HL-60 (cell line): ENCODE measurements at places on chromosomes 7 and 10.

GRCh38 chr10:63481815-63482421 is 16.1 kb upstream of the JMJD1C start:
- DNase-seq, result no peak

- no peak for DNase-seq
These were observed 106.2 kb downstream of the TFEC start for GRCh38 chr7:115924411-115924810.

- no peak for DNase-seq
These were observed 23.0 kb downstream of the GHRHR start for GRCh38 chr7:30986738-30987137.

DNA sequence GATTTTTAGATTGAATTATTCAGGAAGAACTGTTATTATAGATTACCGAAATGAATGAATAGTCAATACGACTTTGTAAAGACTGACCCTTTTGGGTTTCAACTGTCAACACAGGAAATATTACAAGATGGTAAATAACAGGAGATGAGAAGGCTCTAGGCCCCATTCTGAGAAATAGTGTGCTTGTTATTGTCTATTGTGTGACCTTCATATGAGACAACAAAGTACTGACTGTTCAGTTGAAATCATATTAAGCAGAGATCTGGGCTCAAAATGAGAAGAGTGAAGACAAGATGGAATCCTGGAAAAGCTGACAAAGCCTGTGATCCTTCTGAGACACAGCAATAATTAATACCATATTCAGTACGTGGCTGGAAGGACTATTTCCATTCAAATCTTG is 503.8 kb downstream of the INHBA start:
- DNase-seq, result no peak

DNA sequence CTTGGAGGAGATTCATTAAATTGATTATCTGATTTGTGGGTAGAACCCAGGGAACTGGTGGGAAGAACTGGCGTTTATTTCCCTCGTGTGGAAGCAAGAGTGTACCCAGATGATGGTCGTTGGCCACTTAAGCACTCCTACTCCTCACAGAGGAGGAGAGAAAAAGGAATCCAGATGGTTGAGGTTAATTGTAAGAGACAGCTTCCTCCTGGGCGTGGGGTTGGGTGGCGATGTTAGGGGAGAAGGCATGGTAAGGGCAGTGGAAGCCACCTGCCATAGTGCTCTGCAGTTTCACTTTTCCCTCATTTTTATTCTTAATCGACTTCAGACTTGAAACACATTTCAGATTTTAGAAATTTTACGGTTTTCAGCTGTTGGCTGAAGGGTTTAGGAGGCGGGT is 104.1 kb downstream of the DOCK1 start:
- no peak for DNase-seq

DNA sequence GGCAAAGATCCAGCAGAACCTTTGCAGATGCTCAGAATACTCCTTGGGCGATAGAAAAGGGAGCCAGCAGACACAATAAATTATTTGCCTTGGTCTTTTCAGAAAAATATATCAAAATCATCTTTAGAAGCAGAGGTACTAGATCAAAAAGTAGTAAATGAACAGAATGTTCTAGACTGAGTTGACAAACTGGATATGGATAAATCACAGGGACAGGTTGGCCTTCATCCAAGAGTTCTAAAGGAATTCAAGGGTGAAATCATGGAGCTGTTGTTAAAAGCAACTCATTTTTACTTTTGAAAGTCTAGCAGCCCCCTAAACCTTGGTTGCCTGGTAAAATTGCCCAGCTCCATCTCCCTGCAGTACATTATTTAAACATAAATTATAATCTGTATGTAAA is 99.1 kb downstream of the PLCE1 start:
- no peak for DNase-seq

GRCh38 chr10:103917302-103918052 is 507 bp downstream of the STN1 start:
- DNase-seq, result no peak

DNA sequence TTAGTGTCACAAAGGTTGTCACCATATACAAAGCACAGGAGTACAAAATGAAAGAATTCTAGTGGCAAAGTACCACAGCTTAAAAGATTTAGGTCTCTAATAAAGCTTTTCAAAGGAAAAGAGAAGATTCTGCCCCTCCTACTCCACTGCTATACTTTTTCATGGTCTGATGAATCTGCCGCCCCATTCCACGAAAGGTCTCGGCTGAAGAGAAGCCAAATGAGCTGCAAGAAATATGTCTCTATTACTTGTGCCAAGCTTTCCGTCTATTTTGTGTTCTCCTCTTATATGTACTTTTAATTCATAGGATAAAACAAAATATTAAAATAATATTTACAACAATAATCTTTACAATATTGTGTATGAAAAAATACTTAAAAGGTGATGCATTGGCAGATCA is 222.6 kb downstream of the ANK3 start:
- DNase-seq, result no peak

DNA sequence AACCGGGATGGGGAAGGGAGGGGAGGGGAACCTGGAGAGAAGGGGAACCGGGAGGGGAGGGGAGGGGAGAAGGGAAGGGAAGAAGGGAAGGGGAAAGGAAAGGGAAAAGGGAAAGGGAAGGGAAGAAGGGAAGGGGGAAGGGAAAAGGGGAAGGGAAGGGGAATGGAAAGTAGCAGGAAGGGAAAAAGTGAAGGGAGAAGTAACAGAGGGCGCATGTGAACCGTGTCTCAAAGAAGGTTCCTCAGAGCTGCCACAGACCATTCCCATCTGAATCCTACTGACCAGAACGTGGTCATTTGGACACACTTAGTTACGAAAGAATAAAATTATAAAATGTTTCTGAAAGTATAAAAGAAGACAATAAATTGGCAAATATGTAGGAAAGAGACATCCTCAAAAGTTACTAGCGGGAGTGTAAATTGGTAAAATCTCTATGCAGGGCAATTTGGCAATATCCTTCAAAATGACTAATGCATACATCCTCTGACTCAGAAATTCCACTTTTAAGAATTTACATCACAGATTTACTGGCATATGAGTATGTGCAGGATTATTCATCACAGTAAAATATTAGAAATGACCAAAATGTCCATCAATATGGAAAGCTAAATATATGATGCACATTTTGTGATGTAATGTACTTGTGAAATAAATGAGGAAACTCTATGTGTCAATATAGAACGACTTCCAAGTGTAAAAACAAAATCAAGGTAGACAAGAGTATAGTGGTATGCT is 12.9 kb downstream of the C10orf67 start:
- DNase-seq, result no peak

- DNase-seq, result no peak
These were observed 34.1 kb downstream of the PNLIPRP2 start for GRCh38 chr10:116654816-116655215.

DNA sequence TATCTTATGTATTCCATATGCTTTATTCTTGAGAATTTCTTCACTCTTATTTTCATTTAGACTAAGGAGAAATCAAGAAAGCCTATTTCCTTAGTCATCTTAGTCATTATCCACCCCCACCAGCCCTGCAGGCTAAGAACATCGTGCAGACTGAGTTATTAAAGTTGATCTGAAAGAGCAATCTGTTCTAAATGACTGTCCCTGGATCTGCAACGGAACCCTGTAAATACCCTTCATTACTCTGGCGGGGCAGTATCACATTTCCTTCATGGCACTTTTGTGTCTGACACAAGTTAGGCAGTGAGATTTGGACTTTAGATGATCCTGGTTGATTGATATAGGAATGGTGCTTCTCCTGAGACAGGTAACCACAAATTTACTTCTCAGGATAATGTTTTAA is 3.5 kb upstream of the MYPN start:
- no peak for DNase-seq

DNA sequence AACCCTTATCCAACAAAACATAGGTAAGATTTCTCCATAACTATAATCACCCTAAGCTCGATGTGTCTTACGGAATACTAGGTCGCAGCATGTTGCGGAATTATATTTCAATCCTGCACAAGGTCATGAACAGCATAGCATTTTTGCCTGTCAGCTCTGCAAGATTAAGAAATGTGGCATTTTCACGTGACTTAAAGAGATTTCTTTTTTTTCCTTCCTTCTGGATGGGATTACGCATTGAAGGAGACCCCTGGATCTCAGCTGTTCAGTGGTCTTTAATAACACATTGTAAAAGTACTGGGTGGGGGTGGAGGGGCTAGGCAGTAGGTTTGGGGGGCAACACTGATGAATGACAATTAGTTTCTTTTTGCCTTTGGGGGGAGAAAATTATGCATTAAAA is 106.7 kb downstream of the CUBN start:
- no peak for DNase-seq

GRCh38 chr7:116708248-116708647 is 36.3 kb downstream of the MET start:
- no peak for DNase-seq

GRCh38 chr10:42963312-42963711 is 113.6 kb upstream of the RET start:
- peak; percentile 93 for DNase-seq

DNA sequence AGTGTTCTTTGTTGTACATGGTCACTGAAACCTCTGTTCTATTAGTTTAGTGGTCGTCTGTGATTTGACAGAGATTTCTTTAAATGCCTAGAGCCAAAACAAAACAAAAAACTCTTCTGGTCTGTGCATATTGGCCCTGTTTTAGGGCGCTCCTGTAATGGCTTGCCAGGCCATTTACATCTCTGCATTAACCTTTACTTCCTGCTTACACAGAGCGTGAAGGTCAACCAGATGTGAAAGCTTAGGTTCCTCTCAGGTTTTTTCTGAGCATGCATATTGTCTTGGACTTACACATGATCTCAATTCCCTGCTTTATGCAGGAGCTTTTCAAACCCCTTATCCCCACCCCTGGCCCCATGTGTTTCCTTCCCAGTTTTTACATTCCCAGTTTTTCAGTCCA is 9.6 kb downstream of the ZNF37A start:
- no peak for DNase-seq

- no peak for DNase-seq
These were observed 63.5 kb downstream of the HIPK2 start for GRCh38 chr7:139714163-139714901.

GRCh38 chr7:504221-505111 is 15.2 kb downstream of the PDGFA start:
- no peak for DNase-seq

- no peak for DNase-seq
These were observed 2.3 kb upstream of the ADCK2 start for GRCh38 chr7:140670343-140670935.

GRCh38 chr7:132117181-132117580 is 459.1 kb downstream of the PLXNA4 start:
- no peak for DNase-seq

GRCh38 chr7:92765725-92766124 is 70.6 kb downstream of the CDK6 start:
- no peak for DNase-seq

DNA sequence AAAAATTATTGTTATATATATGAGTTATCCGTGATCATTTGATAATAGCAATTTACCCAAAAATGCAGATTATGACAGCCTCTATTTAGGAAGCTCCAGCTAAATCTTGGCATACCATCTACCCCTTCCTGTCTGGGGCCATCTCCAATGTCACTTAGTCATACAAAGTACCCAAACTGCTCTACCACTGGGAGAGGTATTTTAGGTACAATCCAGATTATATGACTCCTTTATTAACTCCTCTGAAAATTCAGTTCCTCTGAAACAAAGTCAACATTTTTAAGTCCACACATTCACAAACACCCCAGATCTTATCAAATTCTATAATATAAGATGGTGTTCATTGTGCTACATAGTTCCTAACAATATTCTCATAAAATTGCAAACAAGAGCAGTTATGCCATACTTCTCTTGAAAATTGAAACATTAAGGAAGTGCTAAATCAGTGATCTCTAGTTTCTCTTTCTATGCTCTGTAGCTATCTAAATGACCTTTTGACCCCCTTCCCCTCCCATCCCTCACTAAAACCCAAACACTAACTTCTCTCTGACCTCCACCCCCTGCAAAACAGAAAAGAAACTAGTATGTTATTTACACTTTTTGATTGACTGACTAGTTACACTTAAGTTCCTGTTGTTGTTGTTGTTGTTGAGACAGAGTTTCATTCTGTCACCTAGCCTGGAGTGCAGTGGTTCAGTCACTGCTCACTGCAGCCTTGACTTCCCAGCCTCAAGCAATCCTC is 16.4 kb downstream of the HOXA1 start:
- no peak for DNase-seq

- no peak for DNase-seq
These were observed 21.6 kb downstream of the FBH1 start for GRCh38 chr10:5911670-5912069.

GRCh38 chr7:75039166-75039565 is 34.4 kb downstream of the RCC1L start:
- no peak for DNase-seq

DNA sequence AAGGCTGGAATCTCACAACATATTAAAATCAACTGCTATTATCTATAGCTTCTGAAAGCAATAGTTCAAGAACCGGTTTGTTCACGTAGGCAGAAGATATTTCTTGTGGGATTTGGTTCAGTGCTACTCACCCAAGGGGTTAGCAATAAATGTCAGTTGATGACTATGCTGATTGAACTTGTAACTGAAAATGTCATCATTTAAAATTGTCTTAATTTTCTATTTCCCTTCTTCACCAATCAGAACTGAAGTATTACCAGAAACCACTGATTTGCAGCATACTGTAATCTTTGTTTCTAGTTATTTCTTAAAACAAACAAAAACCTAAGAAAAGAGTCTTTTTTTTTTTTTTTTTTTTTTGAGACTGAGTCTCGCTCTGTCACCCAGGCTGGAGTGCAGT is 46.1 kb downstream of the CPEB3 start:
- DNase-seq, result no peak

- DNase-seq, result peak; percentile 51
These were observed 45.2 kb upstream of the BHLHA15 start for GRCh38 chr7:98165827-98166667.

- no peak for DNase-seq
These were observed 17.4 kb upstream of the PRKCQ start for GRCh38 chr10:6597478-6597877.
